CD4-positive, alpha-beta T cell treated with Interleukin-17A for 4 hours (primary cell): ENCODE measurements at places on chromosomes 5 and 9.

DNA sequence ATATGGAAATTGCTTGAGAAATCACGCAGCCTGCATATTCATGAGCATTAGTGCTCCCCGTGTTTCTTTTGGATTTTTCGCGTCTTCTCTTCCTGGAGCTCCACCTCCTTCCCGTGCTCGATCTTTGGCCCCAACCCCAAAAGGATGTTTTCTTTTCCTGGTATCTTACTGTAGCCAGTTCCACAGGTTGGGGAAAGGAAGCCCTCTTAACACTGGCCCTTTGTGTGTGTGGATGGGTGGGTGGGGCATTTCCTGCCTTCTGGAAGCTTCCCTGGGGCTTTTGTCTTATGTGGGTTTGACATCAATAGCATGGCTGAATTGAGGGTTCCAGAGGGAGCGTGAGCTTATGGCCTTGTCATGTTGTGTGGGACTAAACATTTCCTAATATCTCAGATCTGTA lies 21.9 kb downstream of the STXBP1 start:
- no peak for DNase-seq

- DNase-seq = no peak
These were observed 40.4 kb upstream of the UNC5A start for GRCh38 chr5:176769911-176770310.

DNA sequence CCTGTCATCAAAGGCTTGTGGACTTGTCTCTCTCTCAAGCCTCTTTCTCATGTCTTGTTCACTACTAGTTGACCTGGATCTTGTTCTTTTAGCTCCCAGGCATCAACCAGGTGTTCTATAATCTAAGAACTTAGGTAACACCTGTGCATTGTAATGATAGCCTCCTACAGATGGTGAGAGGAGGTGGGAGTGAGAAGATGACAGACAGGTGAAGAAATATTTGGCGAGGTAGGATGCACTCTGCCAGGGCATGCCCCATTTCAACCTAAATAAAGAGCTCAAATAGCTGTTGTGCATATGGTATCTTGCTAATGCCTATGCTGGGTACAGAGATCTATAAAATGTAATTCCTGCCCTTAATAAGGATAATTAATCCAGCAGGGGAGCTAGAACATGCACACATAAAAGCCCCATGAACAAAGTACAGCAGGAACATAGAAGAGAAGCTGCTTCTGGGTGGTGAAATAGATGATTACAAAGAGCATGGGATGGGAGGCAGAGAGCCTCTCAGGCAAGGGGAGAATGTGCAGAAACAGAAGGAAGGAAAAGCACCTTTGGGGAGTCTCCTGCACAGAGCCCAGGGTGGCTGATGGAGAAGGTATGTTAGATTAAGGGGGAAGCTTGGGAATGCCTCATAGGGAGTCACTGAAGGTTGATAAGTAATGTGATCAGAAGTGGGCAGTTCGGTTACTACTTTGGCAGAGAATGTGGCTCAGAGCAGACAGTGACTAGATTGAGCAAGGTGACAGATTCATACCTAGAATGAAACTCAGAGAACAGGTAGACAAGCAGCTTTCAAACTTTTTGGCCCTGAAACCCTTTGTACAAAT lies 28.0 kb upstream of the PLIN2 start:
- DNase-seq = no peak

- DNase-seq = no peak
These were observed 185.2 kb downstream of the DCP2 start for GRCh38 chr5:113161806-113162205.

- no peak for DNase-seq
These were observed 7.0 kb downstream of the SH3GLB2 start for GRCh38 chr9:129021091-129021490.
